RPMI7951 (cell line): ENCODE measurements at places on chromosomes 13 and 19. TPM values are rescaled to one million over a fixed set of nuclear protein-coding genes. Genes with fewer than 3 reads are reported as not detected.

- DNase-seq: no peak
These were observed at the start of gene C19orf38 for GRCh38 chr19:10848230-10848856. C19orf38 (plus strand) TSS chr19:10848415; CDS start chr19:10848509, 94 bp downstream.

- no peak for DNase-seq
These were observed 36.2 kb downstream of the WASF3 start for GRCh38 chr13:26593661-26594060.

Gene KASH5
- not detected in 2 replicates for total RNA-seq

GRCh38 chr19:41205995-41206394, 13.0 kb downstream of the CYP2S1 start:
- peak; percentile 50 for DNase-seq

Gene HCST
- 1.9 TPM in 1 of 2 replicates, not detected in the other for total RNA-seq

Gene RNF225
- total RNA-seq: not detected in 2 replicates

Gene F7
- total RNA-seq: not detected in 2 replicates

GRCh38 chr19:2248136-2249009, 750 bp upstream of the AMH start:
- no peak for DNase-seq

Gene RFPL4AL1
- 0.20 TPM in 1 of 2 replicates, not detected in the other for total RNA-seq

DNA sequence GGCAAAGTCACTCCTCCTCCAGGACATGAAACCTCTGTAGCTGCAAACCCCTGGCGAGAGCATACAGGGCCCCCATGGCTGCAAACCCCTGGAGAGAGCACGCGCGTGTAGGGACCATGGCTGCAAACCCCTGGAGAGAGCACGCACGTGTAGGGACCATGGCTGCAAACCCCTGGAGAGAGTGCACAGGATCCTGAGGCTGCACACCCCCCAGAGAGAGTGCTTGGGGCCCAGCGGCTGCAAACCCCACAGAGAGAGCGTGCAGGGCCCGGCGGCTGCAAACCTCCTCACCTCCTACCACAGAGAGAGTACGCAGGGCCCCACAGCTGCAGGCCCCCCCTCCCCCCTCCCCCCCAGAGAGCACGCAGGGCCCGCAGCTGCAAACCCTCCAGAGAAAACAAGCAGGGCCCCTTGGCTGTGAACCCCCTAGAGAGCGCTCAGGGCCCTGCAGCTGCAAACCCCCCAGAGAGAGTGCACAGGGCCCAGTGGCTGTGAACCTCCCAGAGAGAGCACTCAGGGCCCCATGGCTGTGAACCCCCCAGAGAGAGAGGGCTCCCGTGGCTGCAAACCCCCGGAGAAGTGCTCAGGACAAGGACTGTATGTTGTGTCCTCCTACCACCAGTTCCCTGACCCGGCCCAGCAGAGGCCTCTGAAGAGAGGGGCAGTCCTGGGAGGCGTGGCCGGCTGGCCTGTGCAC, 7.3 kb downstream of the ADPRHL1 start:
- no peak for DNase-seq

DNA sequence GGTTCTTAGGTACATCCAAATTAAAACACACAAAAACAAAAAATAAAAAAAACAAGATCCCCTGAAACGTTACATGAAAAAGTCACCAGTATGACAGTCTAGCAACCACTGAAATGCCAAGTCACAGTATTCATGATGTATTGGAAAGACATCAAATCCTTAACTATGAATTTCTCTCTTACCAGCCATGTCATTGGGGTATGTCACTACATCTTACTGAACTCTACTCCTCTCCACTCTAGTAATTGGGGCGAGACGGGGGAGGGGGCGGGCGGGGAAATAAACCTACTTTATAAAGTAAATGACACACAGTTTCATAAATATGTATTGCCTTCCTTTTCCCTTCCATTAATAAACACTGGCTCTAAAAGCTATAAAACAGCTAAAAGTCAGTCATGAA, 65.5 kb downstream of the USP12 start:
- no peak for DNase-seq

Gene CGB8
- not detected in 2 replicates for total RNA-seq

DNA sequence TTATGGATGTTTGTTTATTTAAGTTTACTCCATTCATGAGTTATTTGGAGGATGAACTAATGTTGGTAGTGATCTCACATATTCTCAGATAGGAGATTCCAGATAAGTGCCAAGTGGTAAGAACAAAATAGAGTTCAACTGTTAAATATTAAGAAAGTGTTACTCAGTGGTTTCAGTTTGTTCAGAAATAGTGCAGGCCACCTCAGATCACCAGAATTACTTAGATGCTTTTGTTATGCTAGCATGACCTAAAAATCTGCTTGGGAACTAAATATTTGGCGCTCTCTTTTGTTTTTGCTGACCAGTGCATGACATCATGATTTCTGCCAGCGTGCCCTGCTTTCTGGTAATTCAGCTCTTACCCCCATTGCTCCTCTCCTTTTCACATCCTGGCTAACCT, 15.6 kb downstream of the CLDN10 start:
- DNase-seq: no peak

DNA sequence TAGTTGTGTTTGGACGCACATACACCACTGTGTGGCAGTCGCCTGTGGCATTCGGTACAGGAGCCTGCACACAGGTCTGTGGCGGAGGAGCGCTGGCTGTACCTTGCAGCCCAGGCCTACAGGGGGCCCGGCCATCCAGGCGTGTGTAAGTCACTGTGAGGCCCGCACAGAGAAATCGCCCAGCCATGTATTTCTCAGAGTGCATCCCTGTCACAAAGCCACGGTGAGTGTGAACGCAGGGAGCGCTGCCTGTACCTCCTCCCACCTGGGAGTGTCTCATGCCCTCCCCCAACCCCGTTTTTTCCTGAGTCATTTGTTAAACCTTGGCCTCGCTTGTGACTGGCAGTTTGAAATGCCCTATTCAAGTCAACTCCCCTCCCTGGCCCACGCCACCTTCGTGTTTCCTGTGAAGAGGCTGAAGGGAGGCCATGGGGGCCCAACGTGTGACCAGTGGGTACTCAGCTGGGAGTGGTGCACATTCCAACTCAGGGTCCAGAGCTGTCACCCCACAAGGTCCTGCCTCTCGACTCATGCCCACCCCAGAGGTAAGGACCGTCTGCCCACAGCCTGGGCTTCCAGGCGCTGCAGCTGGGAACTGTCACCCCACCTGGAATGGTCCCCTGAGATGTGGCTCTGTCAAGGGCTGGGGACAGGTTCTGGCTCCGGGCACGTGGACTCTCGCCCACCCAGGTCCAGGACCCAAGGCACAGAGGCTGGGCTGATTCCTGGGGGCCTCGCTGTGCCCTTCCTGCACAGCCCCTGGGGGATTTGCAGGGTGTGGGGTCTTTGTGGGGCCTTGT, 11.6 kb upstream of the RASA3 start:
- DNase-seq: no peak

GRCh38 chr13:96768524-96768923, 225.8 kb downstream of the OXGR1 start:
- DNase-seq: no peak

Gene IQCN
- total RNA-seq: 0.29 and 0.36 TPM in 2 replicates

GRCh38 chr19:53388904-53389303, 6.0 kb upstream of the ZNF765 start:
- no peak for DNase-seq

DNA sequence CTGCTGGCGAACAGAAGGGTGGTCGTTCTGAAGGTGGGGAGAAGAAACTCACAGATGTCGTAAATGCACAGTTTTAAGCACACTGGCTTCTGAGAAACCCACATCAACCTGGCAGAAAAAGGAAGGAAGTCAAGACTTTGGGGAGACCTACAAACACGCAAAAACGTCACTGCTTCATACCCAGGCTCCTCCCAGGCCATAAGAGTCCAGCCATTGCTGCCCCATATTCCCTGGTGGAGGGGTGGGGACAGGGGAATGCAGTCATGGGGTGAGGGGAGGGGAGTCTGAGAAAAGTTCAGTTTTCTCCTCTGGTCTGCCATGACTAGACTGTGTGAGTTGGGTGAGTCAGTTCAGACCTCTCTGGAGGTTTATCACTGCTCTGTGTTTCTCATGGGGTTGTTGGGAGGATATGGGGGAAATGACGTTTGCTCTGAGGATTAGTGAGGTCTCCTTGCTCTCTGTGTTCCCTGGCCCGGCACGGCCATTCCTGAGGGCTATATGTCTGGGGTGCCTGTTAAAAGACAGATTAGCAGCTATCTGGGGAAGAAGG, 139.0 kb downstream of the FLT1 start:
- DNase-seq: no peak

DNA sequence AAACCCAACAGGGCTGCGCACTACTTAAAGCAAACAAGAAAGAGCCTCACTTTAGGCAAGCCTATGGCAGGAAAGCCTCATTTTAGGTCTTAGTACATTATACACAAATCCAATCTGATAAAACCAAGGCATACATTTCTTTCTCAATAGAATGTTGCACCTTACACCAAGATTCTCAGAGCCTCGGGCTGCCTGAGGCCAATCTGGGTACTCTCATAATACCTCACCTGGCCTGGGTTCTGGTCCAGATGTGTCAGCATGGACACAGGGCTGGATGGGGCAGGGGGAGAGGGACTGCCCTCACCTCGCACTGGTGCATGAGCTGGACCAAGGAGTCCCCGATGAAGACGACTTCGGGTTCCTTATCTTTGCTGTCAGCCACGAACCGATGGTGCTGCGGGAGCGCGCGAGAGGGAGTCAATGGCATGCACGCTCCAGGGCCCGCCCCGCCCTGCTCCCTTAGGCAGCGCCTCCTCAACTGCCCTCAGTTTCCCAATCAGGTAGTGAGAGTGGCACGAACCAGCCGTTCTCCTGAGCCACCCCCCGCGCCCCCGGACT, at the start of gene PRR19:
Gene PRR19 (plus strand): TSS at position 487 of the 558 bp plus-strand sequence. CDS start 7,453 bp downstream, outside the sequence.
- no peak for DNase-seq

GRCh38 chr13:25771202-25771601, 280.6 kb downstream of the SHISA2 start:
- peak; percentile 36 for DNase-seq

DNA sequence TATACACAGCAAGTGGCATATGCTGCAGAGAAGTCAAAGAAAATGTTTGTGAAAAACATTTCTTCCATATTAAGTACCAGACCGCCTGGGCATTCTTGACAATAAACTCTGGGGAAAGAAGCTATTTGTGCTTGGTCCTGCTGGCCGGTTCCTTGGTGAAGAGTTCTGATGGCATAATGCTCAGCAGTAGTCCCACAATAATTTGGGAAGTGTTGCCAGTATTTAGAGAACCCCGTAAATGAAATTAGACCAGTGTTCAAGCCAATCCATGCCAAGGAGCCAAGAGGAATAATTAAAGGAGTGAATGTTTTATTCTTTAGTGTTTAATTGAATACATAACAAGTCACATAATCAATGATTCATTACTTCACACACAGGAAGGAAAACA, 6.3 kb downstream of the KCTD12 start:
- no peak for DNase-seq

DNA sequence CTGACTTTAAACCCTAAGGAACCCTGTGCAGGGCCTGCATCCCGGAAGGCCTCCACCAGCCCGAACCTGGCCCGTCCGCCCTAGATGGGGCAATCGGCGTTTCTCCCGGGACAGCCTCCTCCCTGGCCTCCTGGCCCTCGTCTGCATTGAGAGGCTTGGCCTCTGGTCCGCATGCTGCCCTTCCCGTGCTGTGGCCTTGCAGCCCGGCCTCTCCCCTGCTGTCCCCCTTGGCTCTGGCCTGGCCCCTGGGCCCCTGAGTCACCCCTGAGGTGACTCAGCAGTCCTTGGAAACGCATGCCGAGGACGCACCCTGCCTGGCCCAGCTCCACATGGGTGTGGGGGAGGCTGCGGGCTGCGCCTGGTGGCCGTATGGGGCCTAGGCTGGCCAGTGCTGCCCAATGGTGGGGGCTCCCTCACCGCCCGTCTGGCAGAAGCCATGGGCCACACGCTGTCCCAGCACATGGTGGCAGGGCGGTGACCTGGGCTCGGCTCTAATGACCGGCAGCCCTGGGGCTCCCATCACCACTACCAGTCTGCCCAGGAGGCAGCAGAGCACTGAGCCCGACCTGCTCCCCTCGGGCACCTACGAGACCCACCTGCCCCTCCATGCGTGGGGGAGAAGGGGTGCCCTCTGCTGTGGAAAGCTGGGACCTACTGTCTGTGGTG, 25.7 kb downstream of the SH3GL1 start:
- peak; percentile 98 for DNase-seq

Gene EDNRB
- 1.7 and 1.8 TPM in 2 replicates for total RNA-seq

Gene FOSB
- total RNA-seq: 0.96 and 1.6 TPM in 2 replicates

- peak; percentile 33 for DNase-seq
These were observed 922 bp downstream of the EBPL start for GRCh38 chr13:49690133-49690994.

GRCh38 chr19:51742789-51743188, 8.9 kb downstream of the FPR1 start:
- peak; percentile 98 for DNase-seq

Gene ERICH6B
- not detected in 2 replicates for total RNA-seq

- DNase-seq: peak; percentile 76
These were observed 4.5 kb downstream of the FAM174C start for GRCh38 chr19:1279782-1280341.

Gene IFNL4
- total RNA-seq: not detected in 2 replicates

Gene TMEM255B
- total RNA-seq: 0.60 and 0.78 TPM in 2 replicates

GRCh38 chr19:43759515-43759914, 4.8 kb upstream of the SMG9 start:
- DNase-seq: peak; percentile 94

- DNase-seq: peak; percentile 70
These were observed 220.4 kb upstream of the HTR2A start for GRCh38 chr13:47117268-47117667.

DNA sequence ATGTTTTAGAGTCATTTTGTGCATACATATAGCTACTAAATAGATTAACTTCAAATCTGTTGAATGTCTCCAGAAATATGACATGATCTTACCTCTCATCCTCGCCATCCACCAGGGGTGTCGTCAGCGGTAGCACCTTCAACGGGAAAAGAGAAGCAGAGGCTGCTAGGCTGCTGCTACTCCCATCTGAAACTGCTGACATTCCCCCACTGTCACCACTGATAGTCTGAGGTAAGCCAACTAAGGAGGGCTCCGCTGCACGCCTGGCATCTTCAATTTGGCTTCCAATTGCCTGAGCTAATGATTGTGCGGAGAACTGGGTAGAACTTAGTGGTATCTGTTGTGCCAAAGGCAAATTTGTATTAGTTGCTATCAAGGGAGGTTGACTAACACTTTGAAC, 3.1 kb downstream of the TSC22D1 start:
- no peak for DNase-seq

DNA sequence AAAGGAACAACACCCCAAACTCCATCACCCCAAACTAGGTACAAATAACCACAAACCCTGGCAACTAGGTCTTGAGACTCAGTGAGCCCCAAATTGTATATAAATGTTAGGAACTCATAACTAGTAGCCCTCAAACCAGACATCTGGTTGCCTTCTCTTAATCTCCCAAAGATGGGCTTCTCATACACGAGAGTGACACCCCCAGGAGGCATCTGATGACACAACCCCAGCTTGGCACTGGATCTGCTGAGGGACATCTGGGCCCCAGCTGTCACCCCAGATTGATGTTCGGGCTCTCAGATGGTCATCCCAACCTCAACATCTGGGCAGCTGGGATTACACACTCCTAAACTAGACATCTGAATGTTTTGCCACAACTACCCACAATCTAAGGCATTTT, 14.8 kb downstream of the RABAC1 start:
- peak; percentile 64 for DNase-seq

Gene ANKLE1
- total RNA-seq: 1.2 and 1.3 TPM in 2 replicates

- no peak for DNase-seq
These were observed 1.9 kb downstream of the GPR18 start for GRCh38 chr13:99256283-99256682.

- no peak for DNase-seq
These were observed 813.4 kb downstream of the SLITRK6 start for GRCh38 chr13:84985860-84986259.

GRCh38 chr19:34788074-34788473, 15.1 kb upstream of the ZNF599 start:
- no peak for DNase-seq
